ENCODE measurements at places on chromosomes 5 and 9. TPM values are rescaled to one million over a fixed set of nuclear protein-coding genes. Genes with fewer than 3 reads are reported as not detected.

The PPP2R2B gene
- total RNA-seq: not detected

The PLAC8L1 gene
- total RNA-seq: 0.29 TPM

The COL5A1 gene
- total RNA-seq: 44.7 TPM

The NTNG2 gene
- total RNA-seq: 0.10 TPM

The CDC20B gene
- total RNA-seq: 0.19 TPM

The ENHO gene
- total RNA-seq: 0.29 TPM

The CYLC2 gene
- total RNA-seq: not detected

The ESM1 gene
- total RNA-seq: 181 TPM

The AGGF1 gene
- 20.5 TPM for total RNA-seq

The HTR4 gene
- total RNA-seq: 0.10 TPM

The STOML2 gene
- 170 TPM for total RNA-seq

Data from vein endothelial cell (primary cell).